ENCODE measurements at places on chromosomes 1 and 21. TPM values are rescaled to one million over a fixed set of nuclear protein-coding genes. Genes with fewer than 3 reads are reported as not detected.
A peak's percentile ranks its signal among the peaks of the same experiment; 100 is the strongest.

DNA sequence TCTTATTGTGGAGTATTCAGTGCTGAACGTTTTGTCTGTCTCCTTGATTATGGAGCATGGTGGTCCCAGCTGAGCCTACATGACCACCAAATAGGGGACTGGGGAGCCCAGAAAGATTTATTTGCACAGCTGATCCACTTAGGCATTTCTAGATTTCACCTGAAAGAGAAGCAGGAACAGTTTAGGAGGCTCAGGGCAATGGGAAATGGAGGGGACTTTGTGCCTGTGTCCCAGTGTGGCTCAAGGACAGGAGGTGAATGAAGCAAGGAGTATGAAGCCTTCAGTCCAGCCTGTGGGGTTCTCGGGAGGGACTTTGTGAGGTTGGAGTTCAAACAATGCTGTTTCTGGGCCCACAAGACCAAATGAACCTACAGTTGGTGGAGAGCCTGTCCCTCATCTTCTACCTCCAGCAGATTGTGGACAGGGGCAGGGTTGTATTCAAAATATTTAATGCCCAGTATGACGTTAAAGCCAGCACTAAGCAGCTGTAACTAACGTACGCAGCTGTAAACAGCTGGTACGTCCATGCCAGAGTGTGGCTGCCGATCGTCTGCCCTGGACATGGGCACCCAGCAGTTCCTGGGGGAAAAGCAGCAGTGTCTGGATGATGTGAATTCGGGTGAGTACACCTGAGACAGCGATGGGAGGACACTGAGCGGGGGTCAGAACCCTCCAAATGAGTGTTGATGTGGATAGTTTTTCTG is 164.9 kb upstream of the RAB4A start:
- DNase-seq = no peak

The KIAA0040 gene
- 0.75 TPM for total RNA-seq

DNA sequence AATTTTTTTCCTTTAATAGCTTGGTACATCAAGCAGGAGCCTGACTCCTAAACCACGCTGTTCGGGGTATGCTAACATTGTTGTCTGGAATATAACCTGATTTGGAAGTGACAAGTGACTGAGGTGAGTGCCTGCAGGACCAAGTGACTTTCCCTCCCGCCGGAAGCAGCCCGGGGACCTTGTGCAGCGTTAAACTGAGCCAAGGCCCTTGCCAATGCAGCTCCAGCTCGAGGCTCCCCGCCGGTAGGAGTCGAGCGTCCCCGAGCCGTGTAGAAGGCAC is 716 bp upstream of the MTARC1 start:
- no peak for DNase-seq

DNA sequence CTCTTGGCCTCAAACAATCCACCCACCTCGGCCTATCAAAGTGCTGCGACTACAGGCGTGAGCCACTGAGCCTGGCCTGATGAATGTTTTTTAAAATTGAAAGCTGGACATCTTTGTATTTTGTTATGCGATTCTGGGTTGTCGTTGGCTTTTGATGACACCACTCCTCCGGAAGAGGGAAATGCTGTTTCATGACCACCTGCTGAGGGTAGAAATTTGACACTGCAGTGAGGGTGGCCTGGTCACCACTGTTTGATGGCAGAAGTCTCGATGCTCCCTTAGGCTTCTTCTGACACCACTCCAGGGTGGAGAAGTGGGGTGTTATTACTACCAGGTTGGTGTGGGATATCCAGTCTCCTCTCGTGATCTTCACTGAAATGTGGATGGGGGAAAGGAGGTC is 357.2 kb downstream of the RGS7 start:
- no peak for DNase-seq

GRCh38 chr1:159960721-159961381 is 6.8 kb upstream of the SLAMF9 start:
- DNase-seq = no peak

- DNase-seq = peak; percentile 69
These were observed 689.9 kb downstream of the MATN1 start for GRCh38 chr1:30033256-30034104.

DNA sequence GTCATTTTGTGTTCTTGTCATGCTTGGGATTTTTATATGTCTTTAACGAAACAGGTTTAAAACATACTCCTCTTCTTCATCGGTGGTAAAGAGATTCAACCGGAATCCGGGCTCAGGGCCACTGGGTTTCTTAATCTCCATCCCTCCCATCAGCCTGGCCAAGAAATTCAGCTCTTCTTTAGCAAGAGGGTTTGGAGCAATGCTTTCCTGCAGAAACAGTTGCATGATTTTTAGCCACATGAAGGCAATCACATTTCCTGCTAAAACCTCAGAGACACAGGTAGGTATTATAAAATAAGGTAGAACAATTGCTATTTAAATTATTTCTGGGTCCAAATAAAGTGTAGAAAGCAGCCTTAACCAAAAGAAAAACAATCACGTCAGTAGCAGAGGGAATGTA is 22.7 kb upstream of the LSM10 start:
- DNase-seq = no peak

- no peak for DNase-seq
These were observed 45.0 kb upstream of the CXADR start for GRCh38 chr21:17467829-17468228.

The AQP10 gene
- total RNA-seq = not detected

- DNase-seq = no peak
These were observed 22.0 kb downstream of the PRPF38A start for GRCh38 chr1:52426371-52426770.

- no peak for DNase-seq
These were observed 40.9 kb downstream of the RGS5 start for GRCh38 chr1:163161841-163162240.

GRCh38 chr1:37949524-37950152 is 2.8 kb upstream of the INPP5B start:
- peak; percentile 74 for DNase-seq

DNA sequence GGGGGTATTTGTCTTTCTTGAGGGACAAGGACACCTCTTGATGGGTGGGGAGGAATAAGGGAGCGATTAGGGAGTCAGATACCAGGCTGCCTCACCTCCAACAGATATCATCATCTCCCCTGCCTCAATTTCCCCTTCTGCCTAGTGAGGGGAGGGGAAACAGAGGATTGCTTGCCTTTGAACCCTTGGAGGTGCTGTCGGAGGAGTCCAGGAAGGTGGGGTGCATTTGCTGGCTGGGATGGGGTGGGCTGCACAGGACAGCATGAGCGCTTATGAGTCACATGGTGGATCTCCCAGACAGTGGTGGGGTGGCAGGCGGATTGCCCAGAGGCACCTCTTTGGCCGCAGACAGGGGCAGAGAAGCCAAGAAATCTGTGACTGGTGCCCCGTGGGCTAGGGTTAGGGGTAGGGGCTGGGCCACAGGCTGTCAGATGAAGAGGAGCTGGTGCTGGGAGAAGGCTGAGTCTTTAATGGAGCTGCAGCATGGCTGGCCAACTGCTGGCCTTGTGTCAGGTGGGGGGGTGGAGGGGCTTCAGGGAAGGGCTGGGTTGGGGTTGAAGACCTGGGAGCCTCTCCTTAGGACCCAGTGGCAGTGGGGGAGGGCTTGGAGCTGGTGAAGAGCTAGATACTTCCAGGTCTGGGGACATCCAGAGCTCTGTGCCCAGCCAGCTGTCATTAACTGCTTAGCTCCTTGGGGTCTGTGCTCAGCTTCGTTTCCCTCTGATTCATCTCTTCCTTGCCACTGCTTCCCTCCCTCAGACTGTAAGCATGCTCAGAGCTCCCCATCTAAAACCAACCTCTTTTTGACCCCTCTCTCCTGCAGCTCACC is 7.0 kb upstream of the ADORA1 start:
- peak; percentile 68 for DNase-seq

GRCh38 chr21:25307489-25307888 is 299.8 kb downstream of the MRPL39 start:
- no peak for DNase-seq

- no peak for DNase-seq
These were observed 122.0 kb downstream of the LACTBL1 start for GRCh38 chr1:22850681-22851080.

DNA sequence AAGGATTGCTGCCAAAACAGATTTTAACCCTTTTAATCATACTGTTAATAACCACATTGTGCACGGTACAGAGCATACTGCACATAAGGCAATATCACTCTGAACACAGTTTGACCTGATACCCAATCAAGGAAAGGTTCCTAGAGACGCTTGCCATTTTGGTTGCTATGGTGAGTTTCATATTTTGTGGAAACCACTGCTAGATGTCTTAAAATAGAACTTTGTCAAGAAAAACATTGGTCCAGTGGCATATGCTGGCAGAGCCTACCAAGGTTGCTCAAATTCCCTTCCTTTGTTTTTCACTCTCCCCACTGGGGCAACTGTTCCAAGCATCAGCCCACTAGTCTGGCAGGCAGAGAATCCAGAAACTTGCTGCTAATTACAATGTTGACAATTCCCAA is 114.8 kb upstream of the DPYD start:
- no peak for DNase-seq

GRCh38 chr1:224632381-224632871 is 16.3 kb downstream of the CNIH3 start:
- no peak for DNase-seq

- DNase-seq = no peak
These were observed 149.6 kb downstream of the LMO4 start for GRCh38 chr1:87478231-87478630.

The AVPR1B gene
- not detected for total RNA-seq

The CFHR5 gene
- total RNA-seq = not detected

GRCh38 chr1:179082333-179082998 is 596 bp downstream of the TOR3A start:
- no peak for DNase-seq

DNA sequence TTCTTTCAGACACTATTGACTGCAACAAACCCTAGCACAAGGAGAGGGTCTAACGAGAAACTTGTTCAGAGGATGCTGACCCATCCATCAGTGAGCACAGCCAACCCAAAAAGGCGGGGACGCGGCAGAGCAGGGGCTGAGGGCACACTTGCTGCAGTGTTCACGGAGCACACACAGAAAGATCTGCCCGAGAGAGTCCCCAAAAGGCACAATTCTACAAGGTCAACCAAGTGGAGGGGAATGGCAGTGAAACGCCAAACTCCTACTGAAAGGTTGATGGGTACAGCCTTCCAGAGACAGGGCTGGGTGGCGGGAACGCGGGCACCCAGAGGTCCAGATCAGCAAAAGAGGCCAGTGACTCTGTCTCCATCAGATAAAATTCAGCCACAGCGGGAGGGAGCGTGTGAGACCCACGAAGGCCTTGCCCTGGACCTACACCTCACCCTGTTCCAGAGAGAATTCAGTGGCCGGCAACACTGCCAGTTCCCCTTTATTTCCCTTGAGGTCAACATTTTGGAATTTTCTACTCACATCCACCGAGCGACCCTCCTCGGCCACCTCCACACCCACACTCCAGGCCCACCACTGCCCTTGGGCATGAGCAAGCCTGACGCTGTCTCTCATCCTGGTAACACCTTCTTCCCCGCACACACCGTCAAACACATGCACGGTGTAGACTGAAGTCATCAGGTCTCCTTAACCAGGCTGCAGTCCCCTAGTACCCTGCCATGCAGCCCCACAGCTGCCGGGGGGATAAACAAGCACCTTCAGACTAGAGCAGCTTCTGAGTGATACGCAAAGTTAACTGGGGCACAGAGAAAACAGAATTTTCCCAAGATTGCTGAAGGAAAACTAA is 5.5 kb downstream of the GNG4 start:
- DNase-seq = peak; percentile 51

The RNU1-2 gene
- 1,620 TPM for total RNA-seq

- DNase-seq = no peak
These were observed 341.5 kb downstream of the KCNH1 start for GRCh38 chr1:210792250-210793102.

The KRTAP19-3 gene
- not detected for total RNA-seq

DNA sequence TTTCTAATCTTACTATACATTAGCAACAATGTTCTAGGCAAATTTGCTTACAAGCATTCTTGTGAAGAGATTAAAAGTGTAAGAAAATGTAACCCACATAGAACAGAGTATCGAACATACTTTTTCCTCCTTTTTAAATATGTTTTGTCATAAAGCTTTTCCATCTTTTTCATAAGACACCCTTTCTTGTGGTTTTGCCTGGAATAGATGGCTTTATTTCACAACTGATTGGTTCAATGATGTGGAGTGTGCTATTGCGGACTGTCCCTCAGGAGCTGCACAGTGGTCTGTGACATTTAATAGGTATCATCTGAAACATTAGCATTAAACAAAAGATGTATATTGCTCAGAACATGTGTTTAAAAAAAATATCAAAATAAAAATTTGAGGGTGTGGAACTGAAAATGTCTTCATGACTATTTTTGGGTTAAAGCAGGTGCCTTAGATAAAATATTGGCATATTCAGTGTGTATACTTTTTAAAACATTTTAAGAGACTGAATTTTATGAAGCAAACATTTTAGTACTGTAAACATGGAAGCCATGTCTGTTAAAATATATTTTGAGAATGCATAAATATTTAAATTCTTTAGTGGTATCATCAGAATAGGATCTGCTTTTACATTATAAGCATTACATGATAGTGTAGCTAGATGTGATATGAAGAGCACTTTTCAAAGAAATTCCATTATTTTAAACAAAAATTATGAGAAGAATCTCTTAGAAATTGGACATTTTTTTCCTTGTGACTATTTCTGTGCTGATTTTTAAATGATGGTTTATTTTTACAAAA is 48.3 kb upstream of the C1orf146 start:
- no peak for DNase-seq

- no peak for DNase-seq
These were observed 511.7 kb downstream of the USP25 start for GRCh38 chr21:16241479-16241963.

GRCh38 chr1:112702067-112702395 is 4.9 kb downstream of the RHOC start:
- DNase-seq = no peak

- DNase-seq = no peak
These were observed 16.3 kb downstream of the LYPLAL1 start for GRCh38 chr1:219189952-219190351.

DNA sequence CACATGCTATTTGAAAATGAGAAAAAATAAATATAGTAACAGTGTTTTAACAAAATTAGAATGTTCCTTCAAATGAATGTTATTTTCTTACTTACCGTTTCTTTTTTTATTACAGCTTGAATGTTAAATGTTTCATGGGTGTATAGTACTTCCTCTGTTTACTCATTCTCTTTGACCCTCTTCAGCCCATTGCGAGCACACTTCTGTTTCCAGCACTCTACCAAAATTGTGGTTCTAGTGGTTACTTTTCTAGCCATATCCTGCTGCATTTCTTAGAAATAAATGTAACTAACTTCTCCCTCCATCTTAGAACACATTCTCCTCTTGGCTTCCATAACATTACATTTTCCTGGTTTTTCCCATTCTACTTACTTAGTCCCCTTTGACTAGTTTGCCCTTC is 190.0 kb upstream of the C1orf105 start:
- no peak for DNase-seq

The CFAP74 gene
- total RNA-seq = not detected

The TMEM59 gene
- 294 TPM for total RNA-seq

The SLAMF1 gene
- total RNA-seq = not detected

Data from chondrocyte (in vitro differentiated cells).